ENCODE measurements at places on chromosomes 16 and 17.

DNA sequence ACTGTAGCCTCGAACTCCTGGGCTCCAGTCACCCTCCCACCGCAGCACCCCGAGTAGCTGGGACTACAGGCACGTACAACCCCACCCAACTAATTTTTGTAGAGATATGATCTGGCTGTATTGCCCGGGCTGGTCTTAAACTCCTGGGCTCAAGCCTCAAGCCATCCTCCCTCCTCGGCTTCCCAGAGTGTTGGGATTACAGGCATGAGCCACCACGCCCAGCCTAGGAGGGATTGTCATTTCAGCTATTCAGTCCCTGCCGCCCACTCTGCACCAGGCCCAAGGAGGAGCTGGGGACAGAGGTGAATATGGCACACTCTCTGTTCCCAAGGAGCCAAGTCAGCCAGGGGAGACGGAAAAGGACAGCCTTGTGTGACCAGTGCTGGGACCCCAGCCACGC is 256.2 kb downstream of the PARN start:
- DNase-seq, result no peak

GRCh38 chr17:11813871-11814270 is 183.4 kb downstream of the ZNF18 start:
- DNase-seq, result no peak

- no peak for DNase-seq
These were observed 27.4 kb upstream of the CDH3 start for GRCh38 chr16:68617734-68618133.

- DNase-seq, result no peak
These were observed 73.5 kb upstream of the KIF2B start for GRCh38 chr17:53749178-53749577.

DNA sequence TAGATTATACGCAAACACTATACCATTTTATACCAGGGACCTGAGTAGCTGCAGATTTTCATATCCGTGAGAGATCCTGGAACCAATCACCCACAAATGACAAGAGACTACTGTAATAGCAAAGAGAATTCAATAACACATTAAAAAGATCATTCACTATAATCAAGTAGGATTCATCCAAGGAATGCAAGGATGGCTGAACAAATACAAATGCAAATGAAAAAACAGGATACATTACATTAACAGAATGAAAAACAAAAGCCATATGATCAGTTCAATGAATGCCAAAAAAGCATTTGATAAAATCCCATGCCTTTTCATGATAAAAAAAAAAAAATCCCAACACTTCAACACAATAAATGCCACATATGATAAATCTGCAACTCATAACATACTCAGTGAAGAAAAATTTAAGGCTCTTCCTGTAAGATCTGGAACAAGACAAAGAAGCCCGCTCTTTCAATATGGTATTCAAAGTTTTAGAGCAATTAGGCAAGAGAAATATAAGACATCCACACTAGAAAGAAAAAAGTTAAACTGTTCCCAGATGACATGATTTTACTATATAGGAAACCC is 29.0 kb downstream of the N4BP1 start:
- DNase-seq, result no peak

DNA sequence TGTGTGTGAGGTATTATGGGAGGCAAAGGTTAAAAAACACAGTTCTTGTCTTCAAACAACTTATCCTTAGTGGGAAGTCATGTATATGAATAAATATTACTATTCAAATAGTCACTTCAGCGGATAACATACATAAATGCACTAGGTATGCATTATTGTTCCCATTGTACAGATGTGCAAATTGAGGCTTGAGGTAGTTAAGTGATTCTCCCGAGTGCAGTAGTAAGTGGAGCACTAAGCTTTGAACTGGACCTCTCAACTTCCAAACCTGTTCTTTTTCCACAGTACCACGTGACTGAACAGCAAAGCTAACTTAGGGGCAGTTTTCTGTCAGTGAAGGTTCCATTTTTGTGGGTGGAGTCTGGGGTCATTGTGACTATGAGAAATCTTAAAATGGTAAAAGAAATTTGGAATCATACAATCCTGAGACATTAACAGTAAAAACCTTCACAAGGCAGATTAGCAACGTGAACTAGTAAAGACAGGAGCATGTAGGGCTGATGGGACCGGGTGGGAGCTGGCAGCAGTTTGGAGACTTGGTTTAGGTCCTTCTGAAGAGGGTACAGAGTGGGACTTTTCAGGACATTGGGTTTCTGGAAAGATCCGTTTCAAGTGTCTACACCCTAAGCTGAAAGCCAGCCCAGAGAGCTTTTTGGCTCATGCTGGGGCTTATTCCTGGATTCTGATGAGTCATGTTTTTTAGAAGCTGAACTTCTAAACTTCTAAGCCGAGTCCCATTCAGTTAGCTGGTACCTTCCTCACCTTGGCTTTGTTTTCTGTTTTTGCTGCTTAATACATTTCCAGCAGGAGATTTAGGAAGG is 204.9 kb downstream of the PRKCA start:
- DNase-seq, result peak; percentile 19

DNA sequence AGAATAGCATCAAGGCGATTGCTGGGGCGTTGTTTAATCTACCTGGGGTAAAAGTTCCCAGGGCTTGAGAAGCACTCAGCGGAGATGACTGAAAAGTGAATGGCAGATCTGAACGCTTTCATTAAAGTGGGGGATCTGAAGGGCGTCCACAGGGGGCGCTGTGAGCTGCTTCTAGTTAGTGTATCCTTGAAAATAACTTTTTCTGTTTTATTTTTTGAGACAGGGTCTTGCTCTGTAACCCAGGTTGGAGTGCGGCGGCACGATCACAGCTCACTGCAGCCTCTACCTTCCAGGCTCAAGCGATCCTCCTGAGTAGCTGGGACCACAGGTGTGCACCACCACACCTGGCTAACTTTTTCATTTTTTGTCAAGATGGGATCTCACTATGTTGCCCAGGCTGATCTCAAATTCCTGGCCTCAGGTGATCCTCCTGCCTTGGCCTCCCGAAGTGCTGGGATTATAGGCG is 360.4 kb downstream of the SEC14L1 start:
- peak; percentile 39 for DNase-seq

- no peak for DNase-seq
These were observed 14.2 kb downstream of the GALK1 start for GRCh38 chr17:75750661-75751423.

- no peak for DNase-seq
These were observed 747 bp upstream of the LHX1 start for GRCh38 chr17:36936455-36937000.

DNA sequence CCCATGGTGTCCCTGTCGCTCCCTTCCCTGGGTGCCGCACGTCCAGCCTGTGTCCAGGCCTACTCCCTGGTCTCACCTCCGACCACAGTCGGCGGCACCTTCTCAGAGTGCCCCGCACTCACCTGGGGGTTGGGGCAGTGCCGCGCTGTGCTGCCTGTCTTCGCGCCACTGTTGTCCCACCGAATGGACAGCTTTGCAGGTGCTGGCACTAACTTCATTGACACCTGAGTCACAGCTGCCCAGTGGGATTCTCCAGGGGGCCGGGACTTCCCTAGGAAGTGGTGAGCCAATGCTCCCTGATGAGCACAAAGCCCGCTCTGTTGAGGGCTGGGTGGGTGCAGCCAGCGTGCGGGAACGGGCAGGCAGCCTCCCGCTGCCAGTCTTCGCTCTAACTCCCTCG is 24.3 kb upstream of the DBNDD1 start:
- no peak for DNase-seq

- DNase-seq, result no peak
These were observed 217.9 kb upstream of the PSMD7 start for GRCh38 chr16:74078511-74079231.

GRCh38 chr16:73285436-73286201 is 237.7 kb upstream of the ZFHX3 start:
- no peak for DNase-seq

- no peak for DNase-seq
These were observed 104.7 kb downstream of the SMG6 start for GRCh38 chr17:2198927-2199326.

GRCh38 chr17:59329176-59330052 is 2.0 kb upstream of the YPEL2 start:
- DNase-seq, result peak; percentile 49

DNA sequence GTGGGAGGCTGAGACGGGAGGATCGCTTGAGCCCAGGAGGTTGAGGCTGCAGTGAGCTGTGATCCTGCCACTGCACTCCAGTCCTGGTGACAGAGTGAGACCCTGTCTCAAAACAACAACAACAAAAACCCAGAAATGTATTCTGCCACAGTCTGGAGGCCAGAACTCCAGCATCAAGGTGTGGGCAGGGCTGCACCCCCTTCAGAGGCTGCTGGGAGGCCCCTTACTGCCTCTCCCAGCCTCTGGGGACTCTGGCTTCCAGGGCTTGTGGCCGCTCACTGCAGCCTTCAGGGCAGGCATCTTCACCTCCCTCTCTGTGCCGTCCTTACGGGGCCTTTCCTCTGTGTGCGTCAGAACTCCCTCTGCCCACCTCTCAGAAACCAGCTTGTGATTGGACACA is 209.4 kb upstream of the GSE1 start:
- DNase-seq, result no peak

DNA sequence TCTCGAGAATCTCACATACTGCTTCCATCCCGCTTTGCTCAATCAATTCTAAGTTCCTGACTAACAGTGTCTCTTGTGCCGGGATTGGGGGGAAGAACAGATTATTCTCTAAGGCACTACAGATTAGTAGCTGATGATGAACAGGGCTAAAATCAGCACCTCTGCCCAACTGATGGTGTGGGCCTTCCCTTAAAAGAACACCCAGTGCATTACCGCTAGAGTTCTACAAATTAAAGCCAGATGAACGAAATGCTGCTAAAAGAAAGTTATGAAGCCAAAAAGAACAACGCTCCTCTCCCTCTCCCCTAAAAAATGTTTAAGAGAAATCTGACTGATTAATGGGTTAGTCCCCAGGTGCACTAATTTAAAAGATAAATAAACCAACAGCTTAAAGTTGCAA is 4.4 kb downstream of the CDC27 start:
- DNase-seq, result no peak

GRCh38 chr17:63653050-63653449 is 30.8 kb downstream of the MAP3K3 start:
- no peak for DNase-seq

GRCh38 chr16:85552980-85553435 is 60.1 kb upstream of the GSE1 start:
- no peak for DNase-seq

DNA sequence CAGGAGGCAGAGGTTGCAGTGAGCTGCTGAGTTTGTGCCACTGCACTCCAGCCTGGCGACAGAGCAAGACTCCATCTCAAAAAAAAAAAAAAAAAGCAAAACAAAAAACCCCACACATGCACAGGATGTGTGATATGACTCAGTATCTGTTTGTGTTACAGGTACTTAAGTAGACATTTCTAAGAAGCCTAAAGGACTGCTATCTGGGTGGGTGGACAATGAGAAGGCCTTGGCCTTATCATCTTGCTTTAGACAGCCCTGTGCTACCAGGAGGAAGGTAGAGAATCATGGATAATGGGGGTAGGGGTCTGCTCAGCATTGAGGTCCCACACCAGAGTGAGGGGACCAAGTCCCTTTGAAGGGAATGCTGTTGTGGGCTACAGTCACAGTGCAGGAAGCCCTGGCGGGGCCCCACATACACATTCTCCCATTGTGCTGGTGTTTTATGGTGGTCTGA is 26.7 kb downstream of the PLD6 start:
- peak; percentile 21 for DNase-seq
